ENCODE measurements at places on chromosomes 3 and 15.

- no peak for DNase-seq
Measured at GRCh38 chr15:55736756-55737155, 6.2 kb downstream of the PRTG start.

GRCh38 chr3:50584391-50584790, 15.1 kb downstream of the HEMK1 start:
- no peak for DNase-seq

DNA sequence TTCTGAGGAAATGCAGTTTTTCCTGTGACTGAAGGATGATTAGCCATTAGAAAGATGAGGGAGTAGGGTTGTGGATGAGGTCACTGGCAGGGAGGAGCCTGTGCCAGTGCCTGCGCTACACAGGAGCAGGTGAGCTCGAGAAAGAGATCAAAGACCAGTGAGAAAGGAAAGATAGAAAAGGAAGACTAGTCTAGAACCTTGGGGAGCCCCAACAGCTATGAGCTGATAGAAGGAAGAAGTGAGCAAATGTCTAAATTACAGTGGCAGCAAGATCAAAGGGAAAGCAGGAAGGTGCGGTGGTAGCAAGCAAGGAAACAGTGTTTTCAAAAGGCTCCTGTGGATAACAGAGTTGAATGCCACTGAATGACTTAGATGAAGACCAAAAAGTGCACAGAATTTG, 39.6 kb downstream of the LNP1 start:
- no peak for DNase-seq

DNA sequence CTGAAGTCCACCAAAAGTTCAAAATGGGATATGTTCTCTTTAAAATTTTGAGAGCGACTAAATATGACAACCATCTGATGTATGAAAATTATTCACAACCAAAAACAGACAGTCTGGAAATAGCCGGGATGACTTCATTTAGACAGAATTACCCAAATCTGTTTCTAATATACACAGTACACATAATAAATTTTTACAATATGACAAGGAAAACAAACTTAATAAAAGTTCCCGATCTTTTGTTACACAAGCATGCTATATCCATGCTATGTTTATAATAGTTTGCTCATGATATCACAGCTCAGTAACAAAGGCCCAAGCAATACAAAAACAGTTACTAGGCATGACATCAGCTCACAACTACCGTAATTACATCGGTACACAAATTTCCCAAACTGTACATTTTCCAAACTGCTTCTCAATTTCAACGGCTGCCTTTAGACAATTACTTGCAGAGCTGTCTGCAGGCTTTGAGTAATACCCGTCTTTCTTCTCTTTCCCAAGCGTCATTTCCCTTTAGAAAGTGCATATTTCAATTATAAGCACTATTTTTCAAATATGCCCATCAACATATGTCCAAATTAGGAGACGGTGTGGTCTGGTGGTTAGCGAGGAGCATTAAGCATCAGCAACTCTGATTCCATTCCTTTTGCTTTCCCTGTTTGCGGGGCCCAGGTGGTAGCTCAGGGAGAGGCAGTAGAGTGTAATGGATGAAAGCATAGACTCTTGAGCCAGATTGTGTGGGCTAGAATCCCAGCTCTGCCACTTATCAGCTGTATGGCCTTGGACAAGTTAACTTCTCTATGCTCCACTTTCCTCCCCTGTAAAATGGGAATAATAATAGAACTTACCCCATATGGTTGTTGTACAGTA, 481.2 kb downstream of the FOXP1 start:
- DNase-seq = peak; percentile 26

- no peak for DNase-seq
Measured at GRCh38 chr3:73094129-73094528, 32.7 kb downstream of the EBLN2 start.

DNA sequence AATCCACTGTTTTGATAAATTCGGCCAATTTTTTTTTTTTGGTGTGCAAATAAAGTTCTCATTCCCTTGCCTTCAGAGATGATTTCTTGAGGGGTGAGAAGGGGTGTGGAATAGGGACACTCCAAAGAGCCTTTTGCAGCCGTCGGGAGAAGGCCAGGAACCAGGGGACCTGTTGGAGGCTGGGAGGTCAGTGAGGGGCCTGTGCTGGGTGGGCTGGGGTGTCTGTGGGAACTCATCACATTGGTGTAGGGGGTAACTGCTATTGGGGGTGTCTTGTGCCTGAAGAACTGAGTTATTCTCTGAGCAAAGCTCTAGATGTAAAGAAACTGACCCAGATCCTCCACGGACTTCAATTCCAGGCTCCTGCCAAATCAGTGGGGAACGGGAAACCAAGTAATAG, 13.5 kb upstream of the SKIC8 start:
- DNase-seq = no peak

DNA sequence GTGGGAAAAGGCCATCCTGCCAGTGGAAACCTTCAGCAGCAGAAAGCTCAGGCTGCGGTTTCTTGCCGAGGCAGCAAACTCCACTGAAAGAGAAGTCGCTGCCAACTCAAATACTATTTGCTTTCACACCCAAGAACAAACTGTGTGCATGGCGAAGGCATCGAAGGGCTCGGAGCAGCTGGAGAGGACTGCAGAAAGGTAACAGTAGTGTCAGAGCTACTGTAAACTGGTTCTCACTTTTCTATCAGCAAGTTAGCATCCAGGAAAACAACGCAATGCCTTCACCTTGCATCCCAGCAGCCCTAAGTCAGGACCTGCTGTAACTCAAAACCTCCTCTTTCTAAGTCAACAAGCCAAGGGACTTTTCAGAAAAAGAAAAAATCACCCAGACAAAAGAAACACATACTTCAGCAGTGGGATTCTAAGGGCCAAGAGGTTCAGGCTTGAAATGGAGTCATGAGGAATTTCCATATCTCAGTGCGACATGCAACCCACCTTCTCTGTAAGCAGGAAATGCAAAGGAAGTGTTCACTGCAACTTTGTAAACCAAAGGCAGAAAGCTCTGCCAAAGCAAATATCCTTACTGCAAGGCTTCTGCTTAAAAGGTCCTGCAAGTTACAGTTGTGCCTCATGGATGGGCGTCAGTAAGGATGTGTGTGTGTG, 193.5 kb downstream of the FOXP1 start:
- peak; percentile 28 for DNase-seq

GRCh38 chr15:46853600-46853999, 863.7 kb upstream of the SEMA6D start:
- no peak for DNase-seq

DNA sequence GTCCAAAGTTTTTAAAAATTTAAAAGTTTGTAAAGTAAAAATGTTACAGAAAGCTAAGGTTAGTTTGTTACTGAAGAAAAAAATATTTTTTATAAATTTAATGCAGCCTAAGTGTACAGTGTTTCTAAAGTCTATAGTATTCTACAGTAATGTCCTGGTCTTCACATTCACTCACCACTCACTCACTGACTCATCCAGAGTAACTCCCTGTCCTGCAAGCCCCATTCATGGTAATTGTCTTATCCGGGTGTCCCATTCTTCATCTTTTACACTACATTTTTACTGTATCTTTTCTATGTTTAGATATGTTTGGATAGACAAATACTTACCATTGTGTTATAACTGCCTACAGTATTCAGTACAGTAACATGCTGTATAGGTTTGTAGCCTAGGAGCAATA, 36.7 kb upstream of the ATP10A start:
- DNase-seq = no peak

DNA sequence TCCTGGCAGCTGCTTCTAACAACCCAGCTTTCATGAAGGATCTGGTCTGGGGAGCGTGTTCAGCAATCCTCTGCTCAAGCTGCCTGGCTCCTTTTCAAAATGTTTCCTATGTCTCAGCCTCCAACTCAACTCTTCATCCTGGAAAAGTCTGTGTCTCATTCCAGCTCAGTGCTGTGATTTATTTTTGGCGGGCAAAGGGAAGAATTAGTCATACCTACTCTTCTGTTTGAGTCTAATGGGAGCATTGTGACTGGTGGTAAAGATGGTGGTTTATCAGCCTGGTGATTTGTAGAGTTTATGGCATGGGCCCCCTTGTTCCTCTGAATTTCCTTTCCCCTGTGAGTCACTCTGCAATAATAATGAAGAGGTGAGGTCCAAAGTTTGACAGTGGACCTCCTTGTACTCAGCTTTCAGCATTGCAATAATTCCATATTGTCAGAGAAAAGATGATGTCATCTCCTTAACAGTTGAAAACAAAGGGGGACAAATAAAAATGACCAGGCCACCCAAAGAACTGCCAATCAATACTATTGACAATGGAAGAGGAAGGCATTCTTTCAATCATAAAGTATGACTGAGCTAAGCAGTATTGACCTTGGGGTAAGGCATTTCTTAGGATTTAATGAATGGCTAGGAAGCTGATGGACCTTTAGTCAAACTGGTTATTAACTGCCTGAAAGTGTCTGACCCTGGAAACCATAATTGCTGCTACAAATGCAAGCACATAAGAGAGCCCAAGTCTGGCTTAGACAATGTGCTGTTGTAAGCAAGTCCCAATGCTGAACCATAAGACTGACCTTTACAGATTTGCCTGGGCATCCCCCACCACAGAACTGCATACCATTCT, 204.7 kb upstream of the MCTP2 start:
- no peak for DNase-seq

- no peak for DNase-seq
Measured at GRCh38 chr3:7075117-7075516, 214.2 kb downstream of the GRM7 start.

DNA sequence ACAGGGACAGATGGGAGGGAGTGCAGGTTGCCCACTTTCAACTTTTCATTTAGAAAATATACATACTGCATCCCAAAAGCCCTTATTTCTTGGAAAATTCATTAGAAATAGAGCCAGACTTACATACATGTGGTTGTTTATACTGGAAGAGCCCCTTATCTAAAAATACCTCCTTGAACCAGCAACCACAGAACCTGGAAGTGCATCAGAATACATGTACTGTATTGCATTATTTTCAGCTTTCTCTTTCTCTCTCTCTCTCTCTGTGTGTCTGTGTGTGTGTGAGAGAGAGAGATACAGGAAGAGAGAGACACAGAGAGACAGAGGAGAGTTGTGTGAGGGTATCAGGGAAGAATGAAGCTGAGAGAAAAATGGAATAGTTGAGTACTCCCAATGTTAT, 29.5 kb upstream of the LSAMP start:
- no peak for DNase-seq

DNA sequence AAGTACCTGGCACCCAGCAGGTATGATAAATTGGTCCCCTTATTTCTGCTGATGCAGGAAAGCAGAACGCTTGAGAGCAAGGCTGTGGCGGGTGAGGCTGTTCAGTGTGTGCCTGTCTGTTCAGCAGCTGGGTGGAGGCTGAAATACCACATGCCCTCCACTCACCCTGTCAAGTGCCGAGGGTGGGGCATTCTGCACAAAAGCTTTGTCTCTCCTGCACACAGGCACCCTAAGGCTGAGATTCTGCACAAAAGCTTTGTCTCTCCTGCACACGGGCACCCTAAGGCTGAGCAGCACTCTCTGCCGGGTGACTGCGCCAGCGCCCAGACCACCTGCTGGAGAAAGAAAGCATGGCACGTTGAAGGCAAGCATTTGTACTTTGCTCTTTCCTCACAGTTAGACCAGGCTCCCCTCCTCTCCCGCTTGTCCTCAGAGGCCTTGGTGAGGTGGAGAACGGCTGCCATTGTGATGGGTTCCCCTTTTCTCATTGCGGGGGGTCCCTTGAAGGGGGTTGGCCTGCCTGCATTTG, 97.5 kb downstream of the BDH1 start:
- DNase-seq = peak; percentile 24

GRCh38 chr3:152183473-152183872, 85.3 kb upstream of the MBNL1 start:
- DNase-seq = peak; percentile 54

DNA sequence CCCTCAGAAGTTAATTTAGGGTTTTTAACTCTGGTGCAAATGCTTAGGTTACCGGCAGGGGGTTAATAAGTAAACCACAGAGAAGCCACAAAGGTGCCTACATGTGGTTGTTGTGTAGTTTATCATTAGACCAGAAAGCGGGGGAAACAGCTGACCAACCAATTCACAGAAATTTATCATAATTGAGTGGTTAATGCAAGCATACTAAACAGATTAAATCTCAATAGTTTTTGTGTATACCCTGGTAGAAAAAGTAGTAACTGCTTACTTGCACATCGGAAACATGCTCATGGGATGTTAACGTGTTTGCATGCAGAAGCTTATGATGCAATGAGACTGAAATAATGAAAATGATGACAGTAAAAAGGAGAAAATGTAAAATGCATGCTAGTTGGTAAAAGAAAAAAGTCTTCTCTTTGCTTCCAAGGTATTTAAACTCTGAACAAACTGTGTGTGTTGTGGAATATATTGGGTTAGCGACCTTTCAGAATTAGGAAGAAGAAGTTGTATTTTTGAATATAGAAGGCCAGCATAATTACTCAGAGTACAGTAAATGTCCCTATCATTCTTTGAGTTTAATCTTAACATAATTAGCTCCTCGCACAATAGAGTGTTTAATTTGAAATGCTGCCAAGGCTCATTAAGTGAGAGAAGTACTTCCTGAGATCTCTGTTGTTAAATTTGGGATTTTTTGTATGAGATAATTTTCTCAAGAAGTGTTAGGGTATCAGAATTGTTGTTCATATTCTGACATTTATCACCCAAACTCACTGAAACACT, 316.2 kb downstream of the PTPRG start:
- no peak for DNase-seq

GRCh38 chr3:143060906-143061305, 58.7 kb upstream of the CHST2 start:
- peak; percentile 85 for DNase-seq

GRCh38 chr15:85335193-85335942, 45.0 kb upstream of the AKAP13 start:
- no peak for DNase-seq

- no peak for DNase-seq
Measured at GRCh38 chr3:2958551-2958950, 151.6 kb downstream of the IL5RA start.

DNA sequence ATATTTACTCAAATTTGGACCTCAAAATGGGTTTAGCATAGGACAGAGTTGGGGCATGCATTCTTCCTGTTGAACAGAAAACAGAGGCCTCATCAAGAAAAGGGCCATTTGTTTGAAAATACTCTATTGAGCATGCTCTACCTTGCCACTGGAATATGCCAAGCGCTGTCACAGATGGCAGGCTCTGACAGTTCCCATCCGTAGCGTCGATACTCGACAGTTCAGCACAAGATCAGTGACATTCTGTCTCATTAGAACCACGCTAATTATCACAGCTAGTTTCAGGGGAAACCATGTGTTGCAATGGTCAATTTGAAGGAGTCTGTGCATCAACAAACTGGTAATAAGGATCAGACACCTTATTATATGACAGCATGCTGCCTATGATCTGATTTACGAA, 54.5 kb downstream of the SATB1 start:
- DNase-seq = no peak

- no peak for DNase-seq
Measured at GRCh38 chr15:101156509-101157159, 95.2 kb downstream of the CHSY1 start.

DNA sequence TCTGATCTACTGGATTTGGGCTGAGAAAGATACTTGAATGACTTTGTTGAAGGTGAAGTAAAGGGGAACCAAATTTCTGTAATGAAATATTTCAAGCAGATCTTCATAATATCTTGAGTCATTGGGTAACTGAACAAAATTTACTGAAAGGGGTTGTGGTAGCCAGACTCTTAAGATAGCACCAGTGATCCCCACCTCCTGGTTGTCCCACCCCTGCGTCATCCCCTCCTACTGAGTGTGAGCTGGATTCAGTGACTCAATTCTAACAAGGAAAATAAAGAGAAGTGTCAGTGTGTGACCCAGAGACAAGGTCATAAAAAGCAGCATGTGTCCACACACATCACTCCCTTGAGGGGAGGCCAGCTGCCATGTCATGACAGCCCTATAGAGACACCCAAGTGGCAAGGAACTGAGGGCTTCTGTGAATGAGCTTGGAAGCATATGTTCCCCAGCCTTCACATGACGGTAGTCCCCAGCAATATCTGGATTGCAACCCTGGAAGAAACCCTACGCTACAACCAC, 107.1 kb downstream of the MECOM start:
- DNase-seq = no peak
